ENCODE measurements at places on chromosomes 6 and 20.

- H3K36me3 ChIP-seq: no peaks in the 10 kb centered on the region
- no peak overlapping the region for H3K27ac ChIP-seq
- no peak for DNase-seq
- no peaks in the 10 kb centered on the region for H3K4me1 ChIP-seq
- no peak overlapping the region for H3K4me3 ChIP-seq
- H3K27me3 ChIP-seq: peaks cover 7% of the 10 kb centered on the region
Observed at GRCh38 chr20:33062105-33062824, 8.6 kb downstream of the BPIFB3 start.

- H3K27me3 ChIP-seq: no peaks in the 10 kb centered on the region
- H3K27ac ChIP-seq: no peak overlapping the region
- no peak overlapping the region for H3K4me3 ChIP-seq
- no peaks in the 10 kb centered on the region for H3K4me1 ChIP-seq
- no peaks in the 10 kb centered on the region for H3K36me3 ChIP-seq
- DNase-seq: no peak
Observed at GRCh38 chr20:39946931-39947330, 742.1 kb downstream of the MAFB start.

DNA sequence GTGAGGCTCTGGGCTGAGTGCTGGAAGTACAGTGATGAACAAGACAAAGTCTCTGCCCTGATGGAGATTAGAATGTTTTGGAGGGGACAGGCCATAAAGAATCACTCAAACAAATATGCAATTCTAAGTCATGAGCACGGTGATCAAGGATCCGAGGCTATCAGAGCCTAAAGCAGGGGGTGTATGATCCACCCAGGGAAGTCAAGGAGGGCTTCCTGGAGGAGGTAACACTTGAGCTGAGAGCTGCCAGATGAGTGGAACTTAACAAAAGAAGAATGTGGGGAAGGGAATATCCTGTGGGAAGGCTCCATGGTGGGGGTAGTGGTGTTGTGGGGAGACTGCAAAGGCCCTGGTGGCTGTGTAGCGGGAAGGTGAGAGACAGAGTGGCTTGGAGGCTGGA lies 12.2 kb downstream of the BPIFB4 start:
- H3K27me3 ChIP-seq: no peaks in the 10 kb centered on the region
- H3K4me1 ChIP-seq: peaks cover 2% of the 10 kb centered on the region
- no peak overlapping the region for H3K4me3 ChIP-seq
- no peak for DNase-seq
- no peak overlapping the region for H3K27ac ChIP-seq
- H3K36me3 ChIP-seq: no peaks in the 10 kb centered on the region

DNA sequence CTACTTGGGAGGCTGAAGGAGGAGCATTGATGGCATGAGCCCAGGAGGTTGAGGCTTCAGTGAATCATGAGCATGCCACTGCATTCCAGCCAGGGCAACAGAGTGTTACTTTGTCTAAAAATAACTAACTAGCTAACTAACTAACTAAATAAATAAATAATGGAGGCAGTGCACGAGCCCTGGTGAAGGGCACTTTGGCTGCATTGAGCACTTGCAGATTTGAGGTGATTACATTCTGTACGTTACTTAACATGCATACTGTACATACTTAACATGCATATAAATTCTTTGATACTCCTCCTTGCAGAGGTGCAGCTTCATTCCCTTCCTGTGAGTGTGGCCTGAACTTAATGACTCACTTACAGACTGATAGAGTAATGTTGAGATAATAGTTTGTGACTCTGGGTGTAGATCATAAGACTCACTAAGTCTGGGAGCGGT lies 10.7 kb downstream of the HLA-A start:
- H3K27ac ChIP-seq: no peak overlapping the region
- H3K4me1 ChIP-seq: peaks cover 2% of the 10 kb centered on the region
- DNase-seq: no peak
- no peaks in the 10 kb centered on the region for H3K27me3 ChIP-seq
- no peak overlapping the region for H3K4me3 ChIP-seq

DNA sequence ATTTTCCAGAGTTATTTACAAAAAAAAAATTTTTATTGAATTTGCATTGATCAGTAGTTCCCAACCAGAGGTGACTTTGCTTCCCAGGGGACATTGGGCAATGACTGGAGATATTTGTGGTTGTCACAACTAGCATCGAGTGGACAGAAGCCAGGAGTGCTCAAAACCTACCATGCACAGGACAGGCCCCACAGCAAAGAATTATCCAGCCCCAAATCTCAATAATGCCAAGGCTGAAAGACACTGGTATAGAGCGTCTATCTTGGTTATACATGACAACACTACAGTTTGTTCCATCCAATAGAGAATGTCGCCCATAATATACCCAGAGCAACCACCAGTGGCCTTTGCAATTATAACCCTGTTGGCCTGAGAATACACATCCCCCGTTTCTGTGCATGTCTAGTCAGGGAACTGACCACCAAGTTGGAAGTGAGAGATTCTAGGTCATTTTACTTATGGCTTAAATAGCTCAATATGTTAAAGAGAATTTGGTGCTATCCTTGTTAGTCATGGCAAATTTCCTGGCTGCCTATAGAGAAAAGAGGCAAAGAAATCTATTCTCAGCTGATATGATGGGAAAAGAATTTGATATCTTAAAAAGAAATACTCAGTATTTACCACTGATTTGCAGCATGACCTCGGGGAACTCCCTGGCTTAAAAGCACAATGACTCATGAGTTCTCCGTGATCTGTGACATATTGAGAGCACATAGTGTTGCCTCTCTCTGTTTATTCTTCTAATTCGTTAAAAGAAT lies 76.0 kb upstream of the ADTRP start:
- H3K4me1 ChIP-seq: no peaks in the 10 kb centered on the region
- no peaks in the 10 kb centered on the region for H3K36me3 ChIP-seq
- H3K4me3 ChIP-seq: no peak overlapping the region
- DNase-seq: no peak
- no peak overlapping the region for H3K27ac ChIP-seq
- H3K27me3 ChIP-seq: no peaks in the 10 kb centered on the region

DNA sequence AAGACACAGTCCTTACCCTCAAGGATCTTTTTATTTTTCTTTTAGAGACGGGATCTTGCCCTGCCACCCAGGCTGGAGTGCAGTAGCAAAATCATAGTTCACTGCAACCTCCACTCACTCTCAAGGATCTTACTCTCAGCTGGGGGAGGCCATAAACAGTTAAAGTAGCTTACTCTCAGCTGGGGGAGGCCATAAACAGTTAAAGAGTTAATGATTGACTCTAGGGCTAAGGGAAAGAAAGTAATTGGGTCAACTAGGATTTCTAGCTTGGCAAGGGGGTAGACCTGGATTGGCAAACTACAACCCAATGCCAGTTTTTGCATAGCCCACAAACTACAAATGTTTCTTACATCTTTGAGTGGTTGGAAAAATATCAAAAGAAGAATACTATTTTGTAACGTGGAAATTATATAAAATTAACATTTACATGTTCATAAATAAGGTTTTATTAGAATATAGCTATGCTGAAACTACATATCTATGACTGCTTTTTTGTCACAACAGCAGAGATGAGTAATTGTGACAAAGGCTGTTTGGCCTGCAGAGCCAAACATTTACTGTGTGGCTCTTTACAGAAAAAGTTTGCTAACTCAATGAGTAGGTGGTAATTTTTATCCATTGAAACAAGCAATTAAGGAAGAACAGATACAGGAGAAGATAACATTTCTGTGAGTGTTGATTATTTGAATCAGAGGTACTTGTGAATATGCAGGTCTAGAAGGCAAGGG lies 46.4 kb downstream of the PTPRA start:
- no peaks in the 10 kb centered on the region for H3K27me3 ChIP-seq
- H3K27ac ChIP-seq: no peak overlapping the region
- H3K36me3 ChIP-seq: peaks cover 27% of the 10 kb centered on the region
- DNase-seq: no peak
- peaks cover 8% of the 10 kb centered on the region for H3K4me1 ChIP-seq

DNA sequence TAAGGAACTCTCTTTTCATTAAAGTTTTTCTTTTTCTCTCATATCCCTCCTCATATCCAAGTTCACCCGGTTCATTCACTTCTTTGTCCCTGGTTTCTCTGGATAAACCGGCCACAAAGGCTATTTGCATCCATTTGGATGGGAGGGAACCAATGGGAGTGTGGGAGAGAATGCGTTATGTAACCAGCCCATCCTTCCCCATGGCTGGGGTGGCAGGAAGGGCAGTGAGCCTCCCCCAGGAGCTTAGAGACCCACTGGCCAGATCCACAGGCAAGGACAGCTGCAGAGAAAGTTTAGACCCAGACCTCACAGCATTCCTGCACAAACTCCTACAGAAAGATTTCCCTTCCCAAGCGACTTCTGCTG lies 10.7 kb downstream of the CASS4 start:
- no peaks in the 10 kb centered on the region for H3K27me3 ChIP-seq
- H3K36me3 ChIP-seq: peaks cover 42% of the 10 kb centered on the region
- no peak for DNase-seq
- H3K27ac ChIP-seq: peak overlapping the region; percentile 71
- peak overlapping the region; percentile 54 for H3K4me3 ChIP-seq

GRCh38 chr6:116524236-116524635 lies 12.8 kb downstream of the CALHM5 start:
- H3K4me3 ChIP-seq: no peak overlapping the region
- H3K27ac ChIP-seq: no peak overlapping the region
- no peak for DNase-seq
- peaks cover 23% of the 10 kb centered on the region for H3K27me3 ChIP-seq

GRCh38 chr6:154821099-154821498 lies 87.9 kb downstream of the SCAF8 start:
- H3K4me3 ChIP-seq: no peak overlapping the region
- DNase-seq: no peak

DNA sequence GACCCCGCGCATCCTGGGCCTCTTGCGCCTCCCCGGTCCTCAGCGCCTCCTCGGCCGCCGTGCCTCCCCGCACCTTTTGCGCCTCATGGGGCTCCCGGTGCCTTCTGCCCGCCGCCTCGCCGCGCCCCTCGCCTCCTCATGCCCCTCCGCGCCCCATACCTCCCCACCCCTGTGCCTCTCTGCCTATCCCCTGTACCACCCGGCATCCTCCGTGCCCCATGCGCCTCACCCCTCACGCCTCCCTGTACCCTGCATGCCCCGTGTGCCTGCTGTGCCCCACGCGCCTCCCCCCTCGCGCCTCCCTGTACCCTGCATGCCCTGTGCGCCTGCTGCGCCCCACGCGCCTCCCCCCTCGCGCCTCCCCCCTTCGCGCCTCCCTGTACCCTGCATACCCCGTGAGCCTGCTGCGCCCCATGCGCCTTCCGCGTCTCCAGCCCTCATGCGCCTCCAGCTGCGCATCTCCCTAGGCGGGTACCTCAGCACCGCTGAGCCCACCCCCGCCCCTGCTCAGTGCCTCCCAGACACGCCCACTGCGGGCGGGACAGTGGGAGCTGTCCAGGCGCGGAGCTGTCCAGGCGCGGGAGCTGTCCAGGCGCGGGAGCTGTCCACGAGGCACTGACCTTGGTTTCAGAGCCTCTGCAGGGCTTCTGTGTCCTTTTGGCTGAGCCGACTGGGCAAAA lies 37.1 kb downstream of the IGF2R start:
- no peak for DNase-seq
- H3K27ac ChIP-seq: no peak overlapping the region
- no peak overlapping the region for H3K4me3 ChIP-seq
- H3K4me1 ChIP-seq: peaks cover 15% of the 10 kb centered on the region

DNA sequence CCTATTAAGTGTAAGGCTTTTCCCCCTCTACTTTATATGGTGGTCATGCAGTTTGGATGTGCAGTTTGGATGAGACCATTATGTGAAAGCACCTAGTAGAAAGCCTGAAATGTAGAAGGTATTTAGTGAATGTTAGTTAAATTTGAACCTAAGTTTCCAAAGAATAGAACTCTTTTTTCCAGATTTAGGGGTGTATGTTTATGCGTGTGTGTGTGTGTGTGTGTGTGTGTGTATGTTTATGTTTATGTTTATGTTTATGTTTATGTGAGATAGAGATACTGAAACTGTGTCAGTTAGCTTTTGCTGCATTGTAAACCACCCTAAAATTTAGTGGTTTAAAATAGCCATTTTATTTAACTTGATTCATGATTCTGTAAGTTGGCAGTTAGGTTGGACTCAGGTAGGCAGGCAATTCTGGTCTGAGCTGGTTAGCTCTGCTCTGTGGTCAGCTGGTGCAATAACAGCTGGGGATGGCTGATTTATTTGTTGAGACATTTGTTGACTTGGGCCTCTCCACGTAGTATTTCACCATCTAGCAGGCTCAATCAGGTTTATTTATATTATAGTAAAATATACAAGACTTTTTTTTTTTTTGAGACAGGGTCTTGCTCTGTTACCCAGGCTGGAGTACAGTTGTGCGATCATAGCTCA lies 54.0 kb downstream of the STK4 start:
- no peak overlapping the region for H3K27ac ChIP-seq
- DNase-seq: no peak
- H3K27me3 ChIP-seq: no peaks in the 10 kb centered on the region
- H3K4me1 ChIP-seq: peaks cover 22% of the 10 kb centered on the region

DNA sequence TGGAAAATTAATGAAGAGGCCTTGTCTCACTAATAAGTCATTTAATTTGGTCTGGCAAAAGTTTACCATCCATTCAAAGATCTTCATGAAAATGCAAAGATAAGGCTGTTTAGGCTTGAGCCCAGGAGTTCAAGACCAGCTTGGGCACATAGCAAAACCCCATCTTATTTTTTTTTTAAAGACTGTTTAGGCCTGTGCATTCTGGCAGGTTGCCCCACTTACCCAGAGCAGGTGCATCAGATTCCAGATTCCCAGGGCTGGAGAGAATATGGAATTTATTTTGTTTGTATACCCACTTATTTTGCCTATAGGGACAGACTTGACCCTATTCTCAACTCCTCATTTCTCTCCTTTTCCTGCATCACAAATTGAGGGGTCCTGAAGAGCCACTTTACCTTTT lies 5.7 kb downstream of the FOXO3 start:
- peaks cover 49% of the 10 kb centered on the region for H3K4me1 ChIP-seq
- H3K27me3 ChIP-seq: no peaks in the 10 kb centered on the region
- H3K36me3 ChIP-seq: peaks cover 35% of the 10 kb centered on the region
- peak overlapping the region; percentile 51 for H3K4me3 ChIP-seq

- no peak overlapping the region for H3K4me3 ChIP-seq
- DNase-seq: no peak
- H3K27ac ChIP-seq: no peak overlapping the region
Observed at GRCh38 chr6:162385980-162386379, 341.6 kb downstream of the PRKN start.

DNA sequence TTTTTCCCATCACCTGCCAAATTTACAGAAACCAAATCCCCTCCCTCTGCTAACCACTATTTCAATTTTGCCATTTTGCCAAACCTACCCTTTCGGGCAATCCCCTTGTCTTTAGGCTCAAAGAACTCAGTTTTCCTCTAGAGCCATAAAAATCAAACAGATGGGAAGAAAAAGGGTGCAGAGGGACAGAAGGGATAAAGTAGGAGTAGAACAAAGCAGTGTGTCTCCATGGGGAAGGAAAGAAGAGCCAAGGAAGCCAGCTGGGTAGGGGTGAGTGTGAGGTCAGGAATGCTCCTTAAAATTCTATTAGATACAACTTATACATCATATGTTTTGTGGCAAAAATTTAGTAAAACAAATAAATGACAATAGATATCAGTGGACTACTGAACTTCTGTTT lies 316.5 kb downstream of the BTBD9 start:
- H3K4me3 ChIP-seq: no peak overlapping the region
- H3K27me3 ChIP-seq: no peaks in the 10 kb centered on the region
- no peaks in the 10 kb centered on the region for H3K4me1 ChIP-seq
- no peak overlapping the region for H3K27ac ChIP-seq
- peaks cover 2% of the 10 kb centered on the region for H3K36me3 ChIP-seq
- no peak for DNase-seq
